Activated naive CD4-positive, alpha-beta T cell treated with anti-CD3 and anti-CD28 coated beads for 36 hours (primary cell): ENCODE measurements at places on chromosomes 13 and 19. TPM values are rescaled to one million over a fixed set of nuclear protein-coding genes. Genes with fewer than 3 reads are reported as not detected.

- H3K36me3 ChIP-seq = peaks cover 7% of the 10 kb centered on the region
- no peak overlapping the region for H3K27ac ChIP-seq
- H3K4me1 ChIP-seq = no peaks in the 10 kb centered on the region
- DNase-seq = no peak
These were observed 1446.8 kb downstream of the UQCRFS1 start for GRCh38 chr19:27765912-27766725.

GRCh38 chr19:6424195-6424938, at the start of gene KHSRP:
KHSRP (minus strand) TSS chr19:6424811; CDS start chr19:6424701, 110 bp downstream.
- H3K36me3 ChIP-seq = peaks cover 27% of the 10 kb centered on the region
- no peaks in the 10 kb centered on the region for H3K27me3 ChIP-seq

DNA sequence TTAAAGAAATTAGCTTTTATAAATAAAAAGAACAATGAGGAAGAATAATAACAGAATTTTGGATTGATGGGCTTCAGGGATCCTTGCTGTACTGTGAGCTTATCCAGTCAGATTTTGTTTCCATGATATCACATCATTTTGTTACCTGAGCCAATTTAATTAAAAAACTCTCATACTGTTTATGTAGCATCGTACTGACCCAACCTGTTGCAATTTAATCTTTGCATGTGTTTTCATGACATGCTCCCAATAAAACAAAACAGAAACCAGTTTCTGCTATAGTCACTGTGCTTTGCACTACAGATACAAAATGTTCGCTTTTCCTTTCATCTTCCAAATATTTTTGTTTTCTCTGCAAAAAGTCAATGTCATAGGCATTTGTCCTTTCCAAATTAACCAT, 109.7 kb upstream of the RNF113B start:
- H3K36me3 ChIP-seq = no peaks in the 10 kb centered on the region
- no peak for DNase-seq
- H3K4me1 ChIP-seq = no peaks in the 10 kb centered on the region
- H3K27ac ChIP-seq = no peak overlapping the region
- no peaks in the 10 kb centered on the region for H3K27me3 ChIP-seq

DNA sequence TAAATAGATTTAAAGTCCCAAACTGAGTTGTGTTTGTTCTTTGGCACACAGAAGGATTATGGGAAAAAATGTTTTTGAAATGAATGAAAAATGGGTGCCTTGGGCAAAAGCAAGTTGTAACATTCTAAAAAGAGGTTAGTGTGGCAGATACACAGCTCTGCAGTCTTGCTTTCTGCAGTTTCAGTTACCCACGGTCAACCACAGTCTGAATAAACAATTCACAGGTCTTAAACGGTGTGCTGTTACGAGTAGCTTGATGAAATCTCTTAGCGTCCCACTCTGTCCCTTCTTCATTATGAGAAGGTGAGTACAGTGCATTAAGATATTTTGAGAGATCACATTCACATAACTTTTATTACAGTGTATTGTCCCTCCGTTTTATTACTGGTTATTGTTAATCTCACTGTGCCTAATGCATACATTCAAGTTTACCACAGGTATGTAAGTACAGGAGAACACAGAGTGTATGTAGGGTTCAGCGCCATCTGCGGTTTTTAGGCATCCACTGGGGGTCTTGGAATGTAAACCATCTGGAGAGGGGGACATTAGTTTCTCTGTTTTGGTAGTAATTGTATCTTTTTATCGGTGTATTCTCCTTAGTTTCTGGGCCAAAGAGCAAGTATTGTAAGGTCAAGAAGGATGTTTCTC, 8.1 kb downstream of the FARP1 start:
- no peak overlapping the region for H3K27ac ChIP-seq
- no peaks in the 10 kb centered on the region for H3K36me3 ChIP-seq
- peaks cover 34% of the 10 kb centered on the region for H3K27me3 ChIP-seq
- no peak for DNase-seq
- H3K4me1 ChIP-seq = no peaks in the 10 kb centered on the region

CGB2 gene
- not detected for total RNA-seq

DNA sequence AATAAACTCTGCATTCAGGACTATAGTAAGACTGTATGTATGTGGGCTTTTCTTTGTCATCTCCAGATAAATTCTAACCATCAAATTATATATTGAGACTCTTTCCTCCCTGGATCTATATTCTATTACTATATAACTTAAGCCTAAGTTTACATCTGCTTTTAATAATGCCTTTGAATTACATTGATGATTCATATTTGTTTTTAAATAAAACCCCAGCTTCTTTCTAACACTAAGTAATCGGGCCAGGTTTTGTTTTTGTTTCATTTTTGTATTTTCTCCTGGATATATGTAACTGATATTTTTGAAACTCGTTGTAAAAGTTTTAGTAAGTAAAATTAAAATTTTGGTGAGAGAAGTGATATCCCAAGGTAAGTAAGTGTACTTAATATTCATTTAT, 1599.1 kb downstream of the PCDH9 start:
- H3K27ac ChIP-seq = no peak overlapping the region
- H3K27me3 ChIP-seq = no peaks in the 10 kb centered on the region
- H3K4me3 ChIP-seq = no peak overlapping the region
- no peak for DNase-seq
- no peaks in the 10 kb centered on the region for H3K36me3 ChIP-seq

GRCh38 chr13:97435323-97435722, 1.4 kb downstream of the RAP2A start:
- peak overlapping the region; percentile 32 for H3K27ac ChIP-seq
- DNase-seq = no peak
- no peaks in the 10 kb centered on the region for H3K27me3 ChIP-seq

- no peaks in the 10 kb centered on the region for H3K4me1 ChIP-seq
- H3K36me3 ChIP-seq = no peaks in the 10 kb centered on the region
- no peak overlapping the region for H3K4me3 ChIP-seq
- DNase-seq = no peak
- no peak overlapping the region for H3K27ac ChIP-seq
- H3K27me3 ChIP-seq = peaks cover 49% of the 10 kb centered on the region
These were observed 16.2 kb downstream of the SOX21 start for GRCh38 chr13:94696171-94696570.

DNA sequence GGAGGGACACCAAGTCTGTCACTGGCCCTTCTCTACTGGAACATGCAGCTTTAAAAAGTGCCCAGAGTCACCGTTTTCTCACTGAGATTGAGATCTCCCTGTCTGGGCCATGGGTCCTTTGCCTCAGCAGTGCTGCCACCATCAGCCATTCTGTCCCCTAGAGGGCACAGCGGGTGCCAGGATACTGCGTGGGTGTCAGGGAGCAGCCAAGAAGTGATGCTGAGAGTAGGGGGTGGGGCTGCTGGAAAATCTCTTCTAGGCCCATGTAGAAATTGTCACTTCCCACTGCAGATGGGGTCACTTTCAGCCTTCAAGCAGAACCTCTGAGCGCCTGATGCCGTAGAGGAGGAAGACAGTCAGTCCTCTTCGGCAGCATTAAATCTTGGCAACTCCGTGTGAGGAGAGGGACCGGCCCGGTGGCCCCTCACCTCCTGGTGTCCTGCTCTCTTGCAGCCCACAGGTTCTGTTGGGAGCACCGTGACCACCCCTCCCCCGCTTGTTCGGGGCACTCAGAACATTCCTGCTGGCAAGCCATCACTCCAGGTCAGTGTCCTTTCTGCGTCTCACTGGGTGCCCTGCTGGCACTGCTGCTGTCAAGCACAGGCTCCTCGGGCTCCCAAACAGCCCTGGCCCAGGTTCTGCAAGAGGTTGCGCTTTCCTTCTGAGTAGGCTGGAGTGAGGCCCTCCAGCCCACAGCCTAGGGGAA, 21.4 kb downstream of the TSSK6 start:
- H3K4me1 ChIP-seq = peaks cover 21% of the 10 kb centered on the region
- H3K27me3 ChIP-seq = no peaks in the 10 kb centered on the region
- H3K36me3 ChIP-seq = peaks cover 17% of the 10 kb centered on the region
- H3K27ac ChIP-seq = peak overlapping the region; percentile 16

NLRP11 gene
- total RNA-seq = not detected

OSCAR gene
- total RNA-seq = 0.17 TPM

DAND5 gene
- not detected for total RNA-seq

DNA sequence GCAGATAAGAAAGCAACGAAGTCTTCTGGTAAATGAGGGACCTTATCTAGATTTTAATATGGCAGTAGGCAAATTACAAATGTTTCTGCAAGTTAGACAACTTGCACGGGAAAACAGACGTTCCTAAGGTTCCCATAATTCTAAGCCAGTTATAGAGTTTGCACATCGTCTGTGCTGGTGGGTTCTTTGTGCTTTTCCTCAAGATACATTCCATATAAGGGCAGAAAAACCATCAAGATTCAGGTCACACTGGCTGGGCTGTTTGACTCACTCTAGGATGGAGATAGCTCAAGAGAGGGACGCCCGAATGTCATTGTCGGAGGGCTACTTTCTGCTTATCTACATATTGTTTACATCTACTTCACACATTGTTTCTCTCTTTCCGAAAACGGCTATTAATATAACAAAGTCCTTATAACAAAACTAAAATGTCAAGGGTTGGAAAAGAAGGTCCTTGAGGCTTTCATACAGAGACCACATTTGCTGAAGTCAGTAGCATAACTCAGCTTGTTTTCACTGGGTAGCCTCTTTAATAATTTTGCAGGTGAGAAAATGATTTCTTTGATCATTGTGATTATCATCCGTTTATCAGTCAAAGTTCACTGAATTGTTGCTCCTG, 44.4 kb downstream of the SOX1 start:
- peaks cover 46% of the 10 kb centered on the region for H3K27me3 ChIP-seq
- H3K4me1 ChIP-seq = no peaks in the 10 kb centered on the region
- no peak overlapping the region for H3K27ac ChIP-seq
- no peak overlapping the region for H3K4me3 ChIP-seq

GRCh38 chr13:25062479-25062878, 33.5 kb upstream of the PABPC3 start:
- DNase-seq = no peak
- no peak overlapping the region for H3K27ac ChIP-seq
- no peak overlapping the region for H3K4me3 ChIP-seq
- peaks cover 13% of the 10 kb centered on the region for H3K27me3 ChIP-seq

- no peak for DNase-seq
- H3K4me3 ChIP-seq = no peak overlapping the region
- H3K36me3 ChIP-seq = no peaks in the 10 kb centered on the region
- no peaks in the 10 kb centered on the region for H3K4me1 ChIP-seq
These were observed 27.4 kb upstream of the ZNF536 start for GRCh38 chr19:30344446-30345425.

DNA sequence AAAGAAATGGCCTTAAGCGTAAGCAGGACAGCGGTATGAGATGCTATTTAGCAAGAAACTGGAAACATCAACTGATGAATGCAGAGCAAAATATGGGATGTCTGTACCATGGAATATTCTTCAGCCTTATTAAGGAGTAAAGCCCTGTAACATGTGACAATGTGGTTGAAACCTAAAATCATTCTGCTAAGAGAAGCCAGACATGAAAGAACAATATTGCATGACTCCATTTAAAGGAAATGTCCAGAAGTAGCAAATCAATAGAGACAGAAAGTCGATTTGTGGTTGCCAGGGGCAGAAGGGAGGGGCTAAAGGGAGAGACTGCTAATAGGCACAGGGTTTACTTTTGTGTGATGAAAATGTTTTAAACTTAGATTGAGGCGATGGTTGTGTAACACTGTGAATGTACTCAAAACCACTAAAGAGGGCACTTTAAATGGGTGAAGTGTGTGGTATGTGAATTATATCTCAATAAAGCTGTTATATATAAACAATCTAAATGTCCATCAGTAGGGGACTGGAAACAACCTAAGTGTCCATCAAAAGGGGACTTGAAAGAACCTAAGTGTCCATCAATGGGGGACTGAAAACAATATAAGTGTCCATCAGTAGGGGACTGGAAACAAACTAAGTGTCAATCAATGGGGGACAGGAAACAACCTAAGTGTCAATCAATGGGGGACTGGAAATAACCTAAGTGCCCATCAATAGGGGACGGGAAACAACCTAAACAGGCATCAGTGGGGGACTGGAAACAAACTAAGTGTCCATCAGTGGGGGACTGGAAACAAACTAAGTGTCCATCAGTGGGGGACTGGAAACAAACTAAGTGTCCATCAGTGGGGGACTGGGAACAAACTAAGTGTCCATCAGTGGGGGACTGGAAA, 45.4 kb downstream of the CCL25 start:
- peaks cover 6% of the 10 kb centered on the region for H3K36me3 ChIP-seq
- no peak overlapping the region for H3K27ac ChIP-seq
- no peaks in the 10 kb centered on the region for H3K4me1 ChIP-seq
- peaks cover 7% of the 10 kb centered on the region for H3K27me3 ChIP-seq
- no peak overlapping the region for H3K4me3 ChIP-seq

CCL25 gene
- total RNA-seq = not detected

GRCh38 chr13:114341003-114341777, 26.9 kb downstream of the CHAMP1 start:
- H3K27ac ChIP-seq = no peak overlapping the region
- H3K4me1 ChIP-seq = peaks cover 4% of the 10 kb centered on the region
- no peaks in the 10 kb centered on the region for H3K36me3 ChIP-seq
- peaks cover 7% of the 10 kb centered on the region for H3K27me3 ChIP-seq
- DNase-seq = no peak

UBL5 gene
- total RNA-seq = 298 TPM

GRCh38 chr19:30587869-30588268, 215.7 kb downstream of the ZNF536 start:
- no peak overlapping the region for H3K4me3 ChIP-seq
- no peaks in the 10 kb centered on the region for H3K4me1 ChIP-seq
- no peak for DNase-seq
- H3K27ac ChIP-seq = no peak overlapping the region
- no peaks in the 10 kb centered on the region for H3K27me3 ChIP-seq

FBL gene
- 785 TPM for total RNA-seq

DNA sequence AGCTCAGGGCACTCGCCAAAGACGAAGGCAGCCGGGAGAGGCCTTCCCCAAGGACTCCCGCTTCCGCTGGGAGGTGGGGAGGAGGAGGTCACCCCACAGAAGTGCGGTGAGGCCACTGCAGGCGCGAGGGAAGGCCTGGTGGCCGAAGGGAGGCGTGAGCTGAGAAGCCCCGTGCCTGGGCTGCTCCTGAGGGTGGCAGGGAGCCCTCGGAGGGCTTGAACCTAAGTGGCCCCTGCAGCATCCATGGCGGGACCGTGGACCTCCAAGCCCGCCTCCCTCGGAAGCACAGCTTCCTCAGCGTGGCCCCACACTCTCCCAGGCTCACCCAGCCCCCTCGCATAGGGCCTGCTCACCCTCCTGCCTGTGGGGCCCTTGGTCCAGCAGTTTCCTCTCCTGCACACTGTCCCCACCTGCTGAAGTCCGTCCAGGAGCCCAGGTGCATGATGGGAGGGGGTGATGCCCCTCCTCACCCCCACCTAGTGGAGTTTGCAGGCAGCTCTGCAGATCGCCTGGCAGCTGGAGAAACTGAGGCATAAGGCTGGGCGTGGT, 25.9 kb downstream of the EFNA2 start:
- no peak overlapping the region for H3K4me3 ChIP-seq
- peaks cover 7% of the 10 kb centered on the region for H3K27me3 ChIP-seq
- H3K36me3 ChIP-seq = no peaks in the 10 kb centered on the region
- no peak overlapping the region for H3K27ac ChIP-seq
- no peak for DNase-seq
- no peaks in the 10 kb centered on the region for H3K4me1 ChIP-seq
